ENCODE measurements at places on chromosomes 12 and 14.

- no peak for DNase-seq
Observed at GRCh38 chr12:15608941-15609340, 180.2 kb downstream of the EPS8 start.

GRCh38 chr14:35236806-35237205 is 55.4 kb upstream of the PSMA6 start:
- no peak for DNase-seq

DNA sequence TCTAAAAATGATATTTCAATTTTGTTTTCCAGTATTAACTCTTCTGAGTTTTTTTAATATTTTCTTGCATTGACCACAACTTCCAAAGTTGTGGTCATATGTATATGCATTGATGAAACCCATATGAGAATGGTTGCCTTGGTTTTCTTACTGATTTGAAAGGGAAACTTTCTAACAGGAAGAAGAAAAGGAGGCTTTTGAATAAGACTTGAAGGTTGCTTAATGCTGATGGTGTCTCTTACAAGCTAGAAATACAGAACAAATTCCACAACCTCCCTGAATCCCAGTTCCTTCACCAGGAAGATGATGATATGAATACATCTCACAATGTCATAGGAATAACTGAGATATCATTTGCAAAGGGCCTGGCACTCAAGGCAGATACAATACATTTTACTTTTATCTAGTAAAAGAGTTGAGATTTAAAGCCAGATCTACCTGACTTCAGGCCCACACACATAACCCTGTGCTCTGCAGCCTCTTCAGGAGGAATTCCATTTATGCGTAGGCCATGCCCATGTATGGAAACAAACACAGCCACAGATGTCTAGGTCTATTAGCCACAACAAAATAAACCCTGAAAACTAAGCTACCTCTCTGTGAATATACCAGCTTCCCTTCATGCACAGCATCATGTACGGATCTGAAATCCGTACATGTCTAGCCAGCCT is 165.4 kb upstream of the PLEKHG7 start:
- DNase-seq: no peak

DNA sequence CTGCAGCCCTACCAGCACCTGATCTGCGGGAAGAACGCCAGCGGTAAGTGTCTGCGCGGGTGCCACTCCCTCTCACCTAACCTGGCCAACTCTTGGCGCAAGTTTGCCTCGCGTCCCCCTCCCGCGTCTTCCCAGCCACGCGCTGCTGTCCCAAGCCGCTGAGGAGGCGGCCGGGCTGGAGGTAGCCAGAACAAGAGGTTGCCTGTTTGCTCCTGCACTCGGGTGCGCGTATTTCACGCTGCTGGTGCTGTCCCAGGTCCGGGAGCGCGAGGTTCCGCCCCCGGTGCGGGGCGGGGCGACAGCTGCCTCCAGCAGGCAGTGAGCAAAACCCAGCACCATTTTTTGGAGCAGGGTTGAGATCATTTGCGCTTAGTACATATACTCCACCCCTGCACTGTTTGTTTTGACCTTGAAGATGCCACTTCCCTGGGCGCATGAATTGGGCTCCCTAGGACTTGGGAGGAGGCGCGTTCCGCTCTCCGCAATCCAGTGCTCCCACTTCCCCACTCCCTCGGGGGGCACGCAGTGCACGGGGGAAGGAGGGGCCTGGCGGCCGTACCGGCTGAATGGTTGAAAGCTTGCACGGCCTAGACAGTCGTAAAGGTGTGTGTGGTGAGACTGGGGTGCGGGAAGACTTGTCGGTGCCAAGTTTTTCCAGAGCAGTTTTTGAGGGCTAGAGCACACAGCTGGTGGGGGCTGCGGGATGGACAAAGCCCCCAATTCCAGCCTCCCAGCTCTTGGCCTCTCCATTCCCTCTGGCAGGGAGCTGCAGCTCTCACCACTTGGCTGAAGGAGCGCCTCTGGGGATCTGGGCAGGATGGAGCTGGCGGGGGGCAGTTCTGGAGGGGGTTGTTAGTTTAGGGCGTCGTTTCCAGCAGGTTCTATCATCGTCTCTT is 226.9 kb upstream of the CRY1 start:
- peak; percentile 73 for DNase-seq

- DNase-seq: no peak
Observed at GRCh38 chr12:44377443-44378187, 498.5 kb downstream of the NELL2 start.

DNA sequence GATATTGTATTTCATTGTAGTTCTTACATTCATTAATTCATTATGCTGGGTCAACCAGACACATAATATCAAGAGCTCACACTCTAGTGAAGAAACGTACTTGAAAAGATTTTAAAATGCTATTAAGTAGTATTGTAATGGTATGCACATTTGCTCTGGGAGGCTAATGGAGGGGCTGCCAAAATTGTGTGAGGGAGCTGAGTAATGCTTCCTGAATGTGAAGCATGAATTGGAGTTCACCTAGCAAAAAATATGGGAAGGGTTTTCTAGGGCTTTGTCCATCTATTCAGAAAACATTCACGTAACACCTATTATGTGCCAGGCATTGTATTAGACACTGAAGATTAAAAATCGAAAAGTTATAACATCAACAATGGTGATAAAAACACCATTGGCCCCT is 403.8 kb upstream of the PDE3A start:
- no peak for DNase-seq

- DNase-seq: peak; percentile 95
Observed at GRCh38 chr14:64812412-64812811, 67.3 kb downstream of the SPTB start.

DNA sequence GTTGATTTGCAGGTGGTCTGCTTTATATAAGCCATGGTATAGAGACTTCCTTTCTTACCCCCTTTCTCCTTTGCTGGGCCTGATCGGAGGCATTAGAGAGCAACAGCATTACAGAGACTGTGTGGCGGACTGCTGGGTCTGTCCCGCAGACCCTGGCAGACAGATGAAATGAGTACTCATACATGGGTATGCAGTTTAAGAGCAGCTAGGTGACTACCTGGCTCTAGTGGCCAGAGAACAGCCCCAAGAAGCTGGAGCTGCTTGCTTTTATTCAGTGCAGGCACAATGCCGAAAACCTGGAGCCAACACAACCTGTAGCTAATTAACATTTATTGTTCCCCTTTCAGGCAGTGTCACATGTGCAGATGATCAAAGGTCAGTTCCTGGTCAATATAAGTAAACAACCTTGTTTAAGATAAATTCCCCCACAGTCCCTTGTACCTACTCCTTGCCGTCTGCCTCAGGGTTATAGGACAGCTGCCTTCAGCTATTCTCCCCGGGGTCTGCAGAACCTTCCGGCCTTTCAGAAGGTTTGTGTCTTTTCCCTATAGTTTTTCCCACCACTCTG is 160.0 kb downstream of the TRHDE start:
- peak; percentile 51 for DNase-seq

- no peak for DNase-seq
Observed at GRCh38 chr12:107921062-107921461, 146.6 kb downstream of the ASCL4 start.

- no peak for DNase-seq
Observed at GRCh38 chr12:124646385-124647230, 79.2 kb upstream of the NCOR2 start.

DNA sequence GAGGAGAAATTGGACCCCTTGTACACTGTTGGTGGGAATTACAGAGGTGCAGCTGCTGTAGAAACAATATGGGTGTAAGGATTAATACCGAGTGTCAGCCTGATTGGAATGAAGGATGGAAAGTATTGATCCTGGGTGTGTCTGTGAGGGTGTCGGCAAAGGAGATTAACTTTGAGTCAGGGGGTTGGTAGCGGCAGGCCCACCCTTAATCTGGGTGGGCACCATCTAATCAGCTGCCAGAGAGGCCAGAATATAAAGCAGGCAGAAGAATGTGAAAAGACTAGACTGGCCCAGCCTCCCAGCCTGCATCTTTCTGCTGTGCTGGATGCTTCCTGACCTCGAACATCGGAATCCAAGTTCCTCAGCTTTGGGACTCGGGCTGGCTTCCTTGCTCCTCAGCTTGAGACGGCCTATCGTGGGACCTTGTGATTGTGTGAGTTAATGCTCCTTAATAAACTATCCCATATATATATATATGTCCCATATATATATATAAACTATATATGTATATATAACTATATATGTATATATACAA is 38.4 kb upstream of the PPP2R5C start:
- DNase-seq: peak; percentile 9

DNA sequence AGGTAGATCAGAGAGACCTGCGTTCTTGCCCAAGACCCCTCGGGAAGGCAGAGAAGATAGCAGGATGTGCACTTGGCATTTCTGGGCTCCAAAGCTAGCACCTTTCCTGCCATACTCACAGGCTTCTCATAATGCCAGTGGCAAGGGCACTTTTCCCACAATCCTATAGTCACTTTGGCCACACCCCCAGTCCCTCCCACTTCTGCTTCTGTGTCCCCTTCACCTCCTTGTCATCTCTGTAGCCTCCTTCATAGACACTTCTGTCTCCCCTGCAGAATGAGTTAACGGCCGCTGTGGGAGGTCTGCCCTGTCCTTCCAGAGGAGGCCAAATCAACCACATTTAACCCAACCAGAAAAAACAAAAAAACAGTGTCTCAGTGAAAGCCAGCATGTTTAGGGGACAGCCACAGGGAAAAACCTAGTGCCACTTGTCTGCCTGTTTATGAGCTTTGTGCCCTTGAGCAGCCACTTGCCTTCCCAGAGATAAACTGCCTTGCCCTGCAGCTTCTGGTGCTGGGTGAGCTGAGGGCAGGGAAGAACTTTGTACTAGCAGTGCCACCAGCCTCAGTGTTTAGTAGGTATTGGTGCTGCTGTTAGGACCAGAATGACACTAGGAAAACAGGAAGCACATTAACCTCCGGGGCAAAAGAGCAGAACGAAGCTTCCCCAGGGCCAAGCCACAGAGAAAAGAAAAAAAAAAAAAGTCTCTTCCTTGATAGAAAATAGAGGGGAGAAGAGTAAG is 193.0 kb upstream of the PWP1 start:
- DNase-seq: no peak

GRCh38 chr12:32877601-32878459 is 18.7 kb downstream of the PKP2 start:
- peak; percentile 22 for DNase-seq

GRCh38 chr12:26122061-26122680 is 2.7 kb downstream of the BHLHE41 start:
- peak; percentile 89 for DNase-seq

- DNase-seq: no peak
Observed at GRCh38 chr12:34398706-34399630, 376.7 kb downstream of the ALG10 start.

DNA sequence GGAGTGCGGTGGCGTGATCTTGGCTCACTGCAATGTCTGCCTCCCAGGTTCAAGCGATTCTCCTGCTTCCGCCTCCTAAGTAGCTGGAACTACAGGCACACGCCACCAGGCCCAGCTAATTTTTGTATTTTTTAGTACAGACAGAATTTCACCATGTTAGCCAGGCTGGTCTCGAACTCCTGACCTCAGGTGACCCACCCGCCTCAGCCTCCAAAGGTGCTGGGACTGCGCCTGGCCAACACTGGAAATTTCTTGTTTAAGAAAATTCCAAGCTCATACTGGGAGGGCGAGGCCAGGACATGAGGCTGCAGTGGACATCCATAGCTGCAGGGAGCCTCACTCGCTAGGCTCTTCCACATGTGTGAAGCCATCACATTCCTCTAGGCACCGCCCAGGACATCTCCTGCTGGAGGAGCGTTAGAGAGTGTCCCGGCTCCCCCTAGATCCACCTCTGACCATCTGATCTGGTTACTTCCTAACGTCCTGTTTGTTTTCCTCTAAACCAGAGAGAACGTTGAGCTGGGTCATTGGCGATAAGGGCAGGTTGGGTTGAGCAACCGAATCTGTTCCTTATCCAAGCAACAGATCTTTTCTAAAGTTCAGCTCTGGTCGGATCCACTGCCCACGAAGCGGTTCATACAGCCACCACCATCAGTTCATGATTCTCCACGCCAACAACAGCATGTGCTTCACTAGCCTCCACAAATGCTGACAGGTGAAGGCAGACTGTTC is 108.2 kb upstream of the MED13L start:
- DNase-seq: peak; percentile 58

GRCh38 chr14:86575141-86575540 is 1045.2 kb downstream of the FLRT2 start:
- DNase-seq: no peak

DNA sequence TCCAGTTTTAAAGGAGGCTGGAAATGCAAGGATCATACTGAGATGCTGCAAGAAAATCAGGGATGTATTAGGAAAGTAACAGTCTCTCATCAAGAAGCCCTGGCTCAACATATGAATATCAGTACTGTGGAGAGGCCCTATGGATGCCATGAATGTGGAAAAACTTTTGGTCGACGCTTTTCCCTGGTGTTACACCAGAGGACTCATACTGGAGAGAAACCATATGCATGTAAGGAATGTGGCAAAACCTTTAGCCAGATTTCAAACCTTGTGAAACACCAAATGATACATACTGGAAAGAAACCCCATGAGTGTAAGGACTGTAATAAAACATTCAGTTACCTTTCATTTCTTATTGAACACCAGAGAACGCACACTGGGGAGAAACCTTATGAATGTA is 24.5 kb downstream of the ZNF891 start:
- DNase-seq: peak; percentile 25

DNA sequence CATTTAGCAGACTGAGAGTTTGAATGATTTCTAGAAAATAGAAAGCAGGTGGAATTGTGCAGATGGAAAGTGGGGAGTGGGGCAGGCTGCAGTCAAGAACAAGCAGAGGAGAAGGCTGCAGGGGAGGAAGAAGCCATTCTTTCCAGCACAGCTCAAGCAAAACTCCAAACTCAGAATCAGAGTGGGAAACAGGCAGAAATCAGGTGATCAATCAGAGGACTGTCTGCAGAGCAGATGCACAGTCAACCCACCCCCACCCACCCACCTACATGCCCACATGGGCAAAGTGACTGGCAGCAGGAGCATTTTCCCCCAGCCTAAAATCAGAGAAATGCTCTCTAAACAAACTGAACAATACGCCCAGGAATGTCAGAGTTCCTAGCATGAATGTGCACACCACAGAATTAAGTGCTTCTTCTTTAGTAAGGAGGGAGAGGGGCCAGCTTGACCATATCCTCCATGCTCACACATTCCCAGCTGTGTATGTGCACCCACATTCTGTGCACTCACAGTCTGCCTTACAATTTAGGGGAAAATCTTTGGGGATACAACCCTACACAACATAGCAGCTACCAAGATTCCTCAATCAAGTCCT is 194.1 kb upstream of the PLEKHA5 start:
- DNase-seq: no peak

DNA sequence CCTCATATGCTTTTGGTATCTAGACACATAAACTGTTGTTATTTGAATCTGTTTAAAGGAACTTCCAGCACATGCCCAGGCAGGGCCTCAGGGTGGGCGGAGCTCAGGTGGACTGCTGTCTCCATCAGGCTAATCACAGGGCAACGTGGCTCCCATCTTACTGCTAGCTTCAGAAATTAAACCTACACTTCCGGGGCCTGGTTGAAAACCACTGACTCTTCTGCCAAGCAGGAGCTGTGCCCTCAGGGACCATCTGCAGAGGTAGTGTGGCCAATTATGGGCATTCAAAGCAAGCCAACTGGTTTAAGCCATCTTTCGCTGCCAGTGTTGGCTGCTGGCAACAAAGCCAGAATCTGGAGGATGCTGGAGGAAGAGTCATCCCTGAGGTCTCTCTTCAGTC is 97.5 kb downstream of the TMX1 start:
- DNase-seq: no peak
